ENCODE measurements at places on chromosomes 12 and 14.

- DNase-seq = no peak
Observed at GRCh38 chr12:49937639-49938300, 12.8 kb upstream of the AQP2 start.

GRCh38 chr12:69500631-69501030 is 30.4 kb downstream of the FRS2 start:
- DNase-seq = no peak

DNA sequence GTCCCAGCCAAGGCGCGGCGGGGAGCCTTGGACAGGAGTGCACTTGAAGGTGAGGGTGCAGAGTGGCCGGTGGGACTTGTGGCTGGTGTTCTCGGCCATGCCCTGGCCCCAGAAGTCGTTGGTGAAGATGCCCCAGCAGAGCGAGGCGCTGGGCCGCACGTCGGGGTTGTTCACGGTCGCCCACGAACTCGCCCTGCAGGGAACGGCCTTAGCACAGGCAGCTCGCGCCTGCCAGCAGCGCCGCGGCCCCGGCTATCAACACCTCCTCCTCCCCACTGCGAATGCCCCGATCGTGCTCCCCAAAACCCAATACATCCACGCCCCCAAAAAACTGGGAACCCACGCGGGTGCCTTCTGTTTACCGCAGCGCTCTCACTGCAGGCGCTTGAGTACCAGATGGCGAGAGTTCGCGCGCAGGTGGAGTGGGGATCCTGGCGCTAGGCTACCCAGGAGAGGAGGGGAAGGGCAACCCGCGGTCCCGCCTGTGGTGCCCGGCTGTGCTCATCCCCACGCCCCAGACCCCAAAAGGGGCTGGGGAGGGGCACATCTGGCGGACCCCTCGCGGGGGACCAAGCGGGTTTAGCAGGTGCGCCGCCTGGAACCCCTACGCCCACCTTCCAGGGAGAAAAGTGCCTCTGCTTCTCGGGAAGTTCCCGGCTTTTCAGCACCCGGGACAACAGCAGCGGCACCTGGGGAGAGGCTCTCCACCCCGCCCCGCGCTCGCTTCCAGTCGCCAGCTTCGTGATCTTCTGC is 386.3 kb upstream of the TMTC1 start:
- DNase-seq = no peak

DNA sequence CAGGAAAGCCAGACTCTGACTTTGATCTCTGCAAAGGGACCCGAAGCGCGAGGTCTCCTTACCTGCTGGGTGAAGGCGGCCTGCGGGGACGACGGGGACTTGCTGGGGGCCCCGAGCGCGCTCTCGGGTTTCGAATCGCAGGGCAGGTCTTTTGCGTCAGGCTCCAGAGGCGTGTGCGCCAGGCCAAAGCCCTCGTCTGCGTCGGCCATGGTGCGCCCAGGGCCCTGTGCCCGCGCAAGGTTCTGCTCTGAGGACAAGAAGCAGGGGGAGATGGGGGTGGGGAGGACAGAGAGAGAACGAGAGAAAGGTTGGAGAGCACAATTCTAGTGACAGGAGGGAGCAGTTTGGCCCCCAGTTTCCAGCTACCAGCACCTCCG is 2.3 kb downstream of the TBX5 start:
- no peak for DNase-seq

DNA sequence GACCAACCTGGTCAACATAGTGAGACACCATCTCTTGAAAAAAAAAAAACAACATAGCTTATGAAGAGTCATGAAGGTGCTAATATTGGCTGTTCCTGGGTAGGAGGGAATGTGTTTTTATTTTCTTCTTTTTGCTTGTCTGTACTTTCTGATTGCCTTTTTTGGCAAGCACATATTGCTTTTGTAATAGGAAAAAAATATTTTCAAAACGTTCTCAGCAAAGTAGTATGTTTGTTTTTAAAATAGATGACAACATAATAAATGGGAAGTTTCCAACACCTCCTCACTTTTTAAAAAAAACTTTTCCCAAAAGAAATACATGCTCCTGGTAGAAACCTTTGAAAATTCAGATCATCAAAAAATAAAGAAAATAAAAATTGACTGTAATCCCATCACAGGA is 20.9 kb downstream of the FOS start:
- DNase-seq = no peak

GRCh38 chr14:58947814-58948445 is 240.5 kb upstream of the DAAM1 start:
- DNase-seq = no peak

GRCh38 chr14:97920201-97920600 is 1123.0 kb downstream of the VRK1 start:
- DNase-seq = no peak

DNA sequence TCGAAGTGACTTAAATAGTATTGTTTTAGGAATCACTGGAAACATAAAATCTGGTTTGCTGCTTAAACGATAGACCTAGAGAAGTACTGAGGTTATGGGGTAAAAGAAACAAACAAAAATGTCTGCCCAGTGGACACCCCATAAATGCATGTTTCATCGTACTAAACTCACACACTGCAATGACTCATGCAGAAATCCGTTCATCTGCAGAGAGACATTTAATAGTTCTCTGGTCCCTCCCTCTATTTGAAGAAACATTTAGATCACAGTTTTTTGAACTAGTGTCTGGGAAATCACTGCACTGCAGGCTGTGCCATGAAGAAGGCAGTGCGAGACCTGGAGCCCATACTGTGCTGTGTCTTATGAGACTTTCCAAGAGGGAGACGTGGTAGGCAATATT is 25.5 kb downstream of the SLC17A8 start:
- DNase-seq = no peak

GRCh38 chr12:50246873-50247612 is 36.3 kb downstream of the LIMA1 start:
- no peak for DNase-seq

- DNase-seq = no peak
Observed at GRCh38 chr12:27400856-27401354, 45.6 kb upstream of the SMCO2 start.

Data from stimulated activated CD8-positive, alpha-beta memory T cell treated with anti-CD3 and anti-CD28 coated beads, Interleukin-4, amount 100 ng/mL, for 4 hours (primary cell).